Stimulated activated memory B cell treated with anti-CD40 and anti-IgM and Interleukin-4, amounts not matched to agents 10 μg/mL and 1 μg/mL and 100 μg/mL, for 72 hours (primary cell): ENCODE measurements at places on chromosomes 5 and 9.

GRCh38 chr5:73155271-73156222 lies 17.4 kb upstream of the TMEM174 start:
- ATAC-seq: no peak

GRCh38 chr5:126438868-126439267 lies 15.7 kb downstream of the GRAMD2B start:
- ATAC-seq: no peak

DNA sequence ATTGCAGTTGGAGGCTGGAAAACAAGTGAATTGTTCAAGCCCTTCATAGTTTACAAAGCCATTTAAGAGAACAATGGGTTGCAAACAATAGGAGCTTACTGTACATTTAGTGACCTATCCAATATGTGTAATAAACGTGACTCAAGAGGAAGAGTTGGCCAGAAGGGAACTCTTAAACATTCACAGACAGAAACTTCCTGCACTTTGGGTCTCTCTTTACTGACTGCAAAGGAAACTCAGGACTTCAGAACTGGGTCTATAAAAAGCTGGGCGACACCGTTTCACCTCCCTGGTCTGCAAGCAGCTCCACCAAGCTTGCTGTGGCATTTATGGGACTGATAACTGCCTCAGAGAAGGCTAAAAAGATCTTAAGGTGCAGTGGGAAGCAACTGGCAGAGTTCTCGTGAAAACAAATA lies 48.7 kb upstream of the SPATA31D4 start:
- no peak for ATAC-seq

- no peak for ATAC-seq
These were observed 388.0 kb upstream of the ZNF608 start for GRCh38 chr5:125134216-125135081.

DNA sequence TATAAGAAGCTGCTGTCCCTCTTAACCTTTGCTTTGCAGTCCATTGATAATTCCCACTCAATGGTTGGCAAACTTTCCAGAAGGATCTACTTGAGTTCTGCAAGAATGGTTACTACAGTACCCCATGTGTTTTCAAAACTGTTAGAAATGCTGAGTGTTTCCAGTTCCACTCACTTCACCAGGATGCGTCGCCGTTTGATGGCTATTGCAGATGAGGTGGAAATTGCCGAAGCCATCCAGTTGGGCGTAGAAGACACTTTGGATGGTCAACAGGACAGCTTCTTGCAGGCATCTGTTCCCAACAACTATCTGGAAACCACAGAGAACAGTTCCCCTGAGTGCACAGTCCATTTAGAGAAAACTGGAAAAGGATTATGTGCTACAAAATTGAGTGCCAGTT lies 27.8 kb upstream of the SETD9 start:
- no peak for ATAC-seq

DNA sequence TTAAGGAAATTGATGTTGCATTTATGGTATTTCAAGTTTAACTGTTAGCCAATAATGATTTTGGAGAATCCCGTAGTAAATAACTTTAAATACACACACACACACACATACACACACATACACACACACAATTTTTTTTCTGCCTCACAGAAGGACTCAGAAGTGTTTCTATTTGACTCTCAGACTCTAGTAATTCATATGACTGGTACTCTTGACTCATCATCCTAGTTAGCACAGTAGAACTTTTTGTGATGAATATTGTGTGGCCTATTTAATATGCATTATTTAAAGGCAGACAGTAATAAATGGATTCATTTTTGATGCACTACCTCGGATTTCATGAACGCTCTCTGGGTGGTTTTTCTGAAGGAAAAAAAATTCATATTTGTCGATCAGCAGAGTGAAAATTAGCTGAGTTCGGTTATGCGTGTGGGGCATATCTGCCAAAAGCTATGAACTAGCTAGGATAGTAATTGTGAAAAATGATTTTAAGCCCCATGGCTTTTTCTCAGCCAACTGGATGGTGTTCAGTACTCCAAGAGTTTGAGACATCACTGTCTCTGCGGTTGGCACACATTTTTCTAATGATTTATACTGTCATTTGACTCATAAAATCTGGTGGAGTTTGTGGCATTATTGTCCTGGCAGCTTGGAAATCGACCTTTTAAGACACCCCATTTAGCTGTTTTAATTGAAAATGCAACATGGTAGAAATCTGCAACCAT lies 102.2 kb downstream of the PCSK5 start:
- ATAC-seq: no peak

DNA sequence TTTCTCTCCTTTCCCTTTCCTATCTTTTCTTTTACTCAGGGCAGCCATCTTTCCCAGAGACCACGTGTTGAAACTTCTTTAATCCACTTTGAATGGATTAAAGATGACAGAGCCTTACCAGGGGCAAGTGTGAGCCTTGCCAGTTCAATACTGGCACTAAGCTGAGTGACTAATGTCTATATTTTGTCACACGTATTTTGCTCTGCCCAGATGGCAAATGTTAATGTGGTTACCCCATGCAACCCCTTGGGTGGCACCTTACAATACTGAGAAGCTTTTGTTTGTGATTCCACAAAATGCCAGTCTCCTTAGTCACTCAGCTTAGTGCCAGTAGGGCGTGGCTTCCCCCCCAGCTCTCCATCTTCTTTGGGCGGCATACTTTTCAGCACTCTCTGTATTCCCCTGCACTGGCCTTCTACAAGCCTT lies 24.8 kb downstream of the ANXA1 start:
- ATAC-seq: no peak

DNA sequence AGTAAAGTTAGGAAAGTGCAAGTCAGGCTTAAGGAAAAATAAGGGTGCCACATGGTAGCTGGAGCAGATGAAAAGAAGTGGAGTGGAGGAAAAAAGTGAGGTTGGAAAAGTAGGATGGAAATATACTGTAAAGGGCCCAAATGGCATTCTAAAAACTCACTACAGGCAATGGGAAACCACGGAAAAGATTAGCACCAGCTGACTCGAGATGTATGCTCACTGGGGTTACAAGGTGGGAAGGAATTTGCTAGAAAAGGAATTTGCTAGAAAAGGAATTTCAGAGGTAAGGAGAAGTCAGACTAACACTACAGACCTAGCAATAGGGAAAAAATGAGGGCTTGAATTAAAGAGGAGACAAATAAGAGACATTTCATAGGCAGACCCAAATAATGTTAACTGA lies 3.6 kb downstream of the PSMD5 start:
- no peak for ATAC-seq
